ENCODE measurements at places on chromosomes 1 and 21.

DNA sequence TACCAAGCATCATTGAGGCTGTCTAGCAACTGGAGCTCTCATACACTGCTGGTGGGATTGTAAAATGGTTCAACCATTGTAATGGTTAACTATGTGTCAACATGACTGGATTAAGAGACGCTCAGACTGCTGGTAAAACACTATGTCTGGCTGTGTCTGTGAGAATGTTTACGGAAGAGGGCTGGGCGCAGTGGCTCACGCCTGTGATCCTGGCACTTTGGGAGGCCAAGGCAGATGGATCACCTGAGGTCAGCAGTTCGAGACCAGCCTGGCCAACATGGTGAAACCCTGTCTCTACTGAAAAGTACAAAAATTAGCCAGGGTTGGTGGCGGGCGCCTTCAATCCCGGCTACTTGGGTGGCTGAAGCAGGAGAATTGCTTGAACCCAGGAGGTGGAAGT, 4.8 kb upstream of the FCRLA start:
- no peak for DNase-seq

GRCh38 chr21:46477765-46478164, 19.1 kb downstream of the DIP2A start:
- no peak for DNase-seq

- DNase-seq: no peak
These were observed 2.1 kb upstream of the TTLL7 start for GRCh38 chr1:84000954-84001495.

DNA sequence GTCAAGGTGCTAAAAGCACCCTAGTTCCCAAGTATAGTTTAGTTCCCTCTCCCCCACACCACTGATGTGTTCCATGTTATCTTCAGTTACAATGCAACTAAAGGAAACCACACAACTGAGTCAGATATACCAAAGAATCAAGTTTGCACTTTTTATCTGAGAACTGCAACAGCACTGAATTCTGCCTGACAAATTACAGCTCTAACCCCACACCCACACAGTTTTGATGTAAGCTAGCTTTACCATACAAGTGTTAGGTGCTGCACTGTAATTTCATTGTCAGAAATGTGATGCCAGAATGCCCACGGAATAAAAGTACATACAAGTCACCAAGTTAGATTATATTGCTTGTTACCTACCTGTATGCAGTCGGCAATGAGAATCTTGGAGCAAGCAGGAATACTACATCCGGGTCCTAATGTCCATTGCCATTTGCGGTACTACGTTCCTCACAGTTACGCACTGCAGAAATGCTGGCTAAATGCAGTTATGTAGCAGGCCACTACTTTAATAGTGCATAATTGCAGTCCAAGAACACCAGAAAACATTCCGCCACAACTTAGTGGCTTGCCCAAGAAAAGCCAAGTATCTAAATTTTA, 12.1 kb downstream of the SFPQ start:
- no peak for DNase-seq

- peak; percentile 25 for DNase-seq
These were observed 22.4 kb upstream of the ARHGAP29 start for GRCh38 chr1:94259635-94260289.

All from astrocyte of the hippocampus (primary cell).